ENCODE measurements at places on chromosomes 13 and 19.

DNA sequence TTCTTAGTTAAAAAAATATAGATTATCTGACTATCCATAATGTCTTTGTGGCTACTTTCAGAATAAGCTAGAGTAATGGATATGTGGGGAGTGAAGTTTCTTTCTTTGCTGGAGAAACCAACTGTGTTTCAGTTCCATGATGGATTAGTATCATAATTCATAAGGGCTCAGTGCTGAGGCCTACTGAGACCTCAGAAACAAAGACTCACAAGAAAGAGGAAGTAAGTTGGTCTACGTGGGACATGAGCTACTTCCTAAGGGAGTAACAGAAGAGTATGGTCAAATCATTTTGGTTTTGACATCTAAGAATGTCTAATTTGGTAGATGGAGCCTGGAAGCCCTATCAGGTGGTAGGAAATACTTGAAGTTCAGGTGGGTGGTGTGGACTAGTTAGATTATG lies 99.0 kb upstream of the HTR2A start:
- no peaks in the 10 kb centered on the region for H3K4me1 ChIP-seq
- no peak overlapping the region for H3K27ac ChIP-seq
- H3K4me3 ChIP-seq = no peak overlapping the region

- peaks cover 66% of the 10 kb centered on the region for H3K36me3 ChIP-seq
- DNase-seq = no peak
- no peak overlapping the region for H3K27ac ChIP-seq
- peaks cover 29% of the 10 kb centered on the region for H3K4me1 ChIP-seq
- no peak overlapping the region for H3K4me3 ChIP-seq
- no peaks in the 10 kb centered on the region for H3K27me3 ChIP-seq
Observed at GRCh38 chr13:99506634-99507033, 5.4 kb downstream of the TM9SF2 start.

GRCh38 chr19:55459551-55459949 lies 1.9 kb downstream of the ISOC2 start:
- peaks cover 45% of the 10 kb centered on the region for H3K4me1 ChIP-seq
- no peak overlapping the region for H3K27ac ChIP-seq
- no peak for DNase-seq
- H3K36me3 ChIP-seq = peaks cover 9% of the 10 kb centered on the region

- H3K27me3 ChIP-seq = peaks cover 16% of the 10 kb centered on the region
- no peak overlapping the region for H3K27ac ChIP-seq
- peaks cover 52% of the 10 kb centered on the region for H3K4me1 ChIP-seq
- peak; percentile 44 for DNase-seq
Observed at GRCh38 chr13:43303033-43303729, 279.8 kb downstream of the DNAJC15 start.

GRCh38 chr19:39676004-39676403 lies 20.3 kb downstream of the LGALS16 start:
- no peak for DNase-seq
- H3K4me3 ChIP-seq = no peak overlapping the region
- H3K27me3 ChIP-seq = peaks cover 43% of the 10 kb centered on the region
- H3K36me3 ChIP-seq = no peaks in the 10 kb centered on the region
- H3K4me1 ChIP-seq = peaks cover 5% of the 10 kb centered on the region
- no peak overlapping the region for H3K27ac ChIP-seq

GRCh38 chr19:55656988-55657747 lies 2.3 kb downstream of the U2AF2 start:
- DNase-seq = no peak
- peaks cover 43% of the 10 kb centered on the region for H3K4me1 ChIP-seq
- peak overlapping the region; percentile 97 for H3K4me3 ChIP-seq
- H3K36me3 ChIP-seq = peaks cover 24% of the 10 kb centered on the region
- peak overlapping the region; percentile 81 for H3K27ac ChIP-seq

GRCh38 chr13:113049521-113049941 lies 56.1 kb upstream of the F7 start:
- peaks cover 17% of the 10 kb centered on the region for H3K36me3 ChIP-seq
- peaks cover 76% of the 10 kb centered on the region for H3K27me3 ChIP-seq
- no peak overlapping the region for H3K27ac ChIP-seq
- H3K4me3 ChIP-seq = no peak overlapping the region
- peaks cover 51% of the 10 kb centered on the region for H3K4me1 ChIP-seq

DNA sequence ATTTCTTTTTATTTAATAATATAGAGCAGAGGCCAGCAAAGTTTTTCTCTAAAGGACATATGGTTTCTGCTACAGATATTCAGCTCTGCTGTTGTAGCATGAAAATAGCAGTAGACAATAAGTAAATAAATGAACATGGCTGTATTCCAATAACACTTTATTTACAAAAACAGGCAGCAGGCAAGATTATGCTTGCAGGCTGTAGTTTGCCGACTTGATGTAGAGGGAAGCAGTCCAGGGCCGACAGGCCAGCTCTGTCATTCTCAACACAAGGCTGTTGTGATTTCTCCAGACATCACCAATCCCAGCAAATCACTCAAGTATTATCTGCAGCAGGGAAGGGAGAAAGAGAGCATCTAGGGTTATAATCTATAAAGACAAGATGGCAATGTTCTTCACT lies 1062.5 kb upstream of the PCDH9 start:
- H3K27me3 ChIP-seq = no peaks in the 10 kb centered on the region
- no peak overlapping the region for H3K27ac ChIP-seq
- H3K4me1 ChIP-seq = no peaks in the 10 kb centered on the region
- H3K36me3 ChIP-seq = no peaks in the 10 kb centered on the region
- no peak overlapping the region for H3K4me3 ChIP-seq
- no peak for DNase-seq

GRCh38 chr19:39360599-39360998 lies 18.4 kb downstream of the SAMD4B start:
- no peaks in the 10 kb centered on the region for H3K27me3 ChIP-seq
- peaks cover 71% of the 10 kb centered on the region for H3K36me3 ChIP-seq
- H3K27ac ChIP-seq = no peak overlapping the region

DNA sequence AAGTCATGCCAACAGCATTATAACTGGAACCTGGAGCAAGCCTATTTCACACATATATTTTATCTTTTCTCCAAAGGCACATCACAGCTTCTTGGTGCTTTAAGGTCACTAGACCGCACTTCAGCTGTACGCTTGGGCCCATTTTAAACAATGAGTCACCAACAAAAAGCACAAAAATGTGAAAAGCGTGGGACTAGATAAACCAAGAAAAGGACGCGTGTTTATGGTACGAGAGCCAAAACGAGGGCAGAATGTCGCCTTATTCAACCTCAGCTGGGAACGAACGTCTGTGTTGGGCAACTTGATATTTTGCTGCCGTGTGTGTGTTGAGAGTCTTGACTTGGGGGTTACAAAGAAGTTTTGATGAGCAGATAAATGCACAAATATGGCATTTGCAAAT lies 9.2 kb upstream of the EHD2 start:
- H3K27me3 ChIP-seq = peaks cover 23% of the 10 kb centered on the region
- H3K36me3 ChIP-seq = peaks cover 28% of the 10 kb centered on the region
- DNase-seq = no peak
- H3K4me3 ChIP-seq = no peak overlapping the region
- H3K27ac ChIP-seq = no peak overlapping the region

DNA sequence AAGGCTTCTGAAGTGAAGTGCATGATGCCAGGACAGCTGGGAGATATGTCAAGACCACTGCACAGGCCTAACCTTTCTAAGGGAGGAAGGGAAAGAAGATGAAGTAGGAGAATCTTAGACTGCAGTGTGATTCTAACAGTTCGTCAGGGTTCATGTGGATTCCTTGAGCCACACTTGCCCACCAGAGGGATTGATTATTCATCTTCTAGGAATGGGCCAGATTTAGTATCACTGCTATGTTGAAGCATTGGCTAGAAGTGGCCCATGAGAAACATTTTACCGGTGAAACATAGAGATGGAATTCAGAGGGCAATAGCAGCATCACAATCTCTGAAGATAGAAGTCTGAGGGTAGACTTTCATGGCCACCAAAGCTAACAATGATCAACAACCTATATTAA lies 550.8 kb upstream of the SLITRK1 start:
- no peaks in the 10 kb centered on the region for H3K4me1 ChIP-seq
- no peak overlapping the region for H3K4me3 ChIP-seq
- H3K27ac ChIP-seq = no peak overlapping the region
- DNase-seq = no peak
- H3K36me3 ChIP-seq = no peaks in the 10 kb centered on the region

DNA sequence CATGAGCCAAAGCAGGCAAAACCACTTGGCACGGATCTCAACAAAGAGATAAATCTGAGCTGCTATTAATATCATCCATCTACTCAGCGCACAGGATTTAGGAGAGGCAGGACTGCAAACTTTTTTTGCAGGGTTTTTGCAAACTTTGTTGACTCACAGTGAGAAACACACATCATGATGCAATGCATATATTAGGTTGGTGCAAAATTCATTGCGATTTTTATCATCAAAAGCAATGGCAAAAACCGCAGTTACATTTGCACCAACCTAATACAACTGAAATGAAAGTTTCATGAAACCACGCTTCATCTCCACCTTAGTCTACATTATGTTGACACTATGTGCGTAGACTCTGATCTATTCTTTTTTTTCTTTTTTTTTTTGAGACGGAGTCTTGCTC lies 4.5 kb upstream of the NOVA2 start:
- H3K27ac ChIP-seq = no peak overlapping the region
- H3K4me3 ChIP-seq = no peak overlapping the region
- peaks cover 62% of the 10 kb centered on the region for H3K27me3 ChIP-seq
- DNase-seq = no peak

DNA sequence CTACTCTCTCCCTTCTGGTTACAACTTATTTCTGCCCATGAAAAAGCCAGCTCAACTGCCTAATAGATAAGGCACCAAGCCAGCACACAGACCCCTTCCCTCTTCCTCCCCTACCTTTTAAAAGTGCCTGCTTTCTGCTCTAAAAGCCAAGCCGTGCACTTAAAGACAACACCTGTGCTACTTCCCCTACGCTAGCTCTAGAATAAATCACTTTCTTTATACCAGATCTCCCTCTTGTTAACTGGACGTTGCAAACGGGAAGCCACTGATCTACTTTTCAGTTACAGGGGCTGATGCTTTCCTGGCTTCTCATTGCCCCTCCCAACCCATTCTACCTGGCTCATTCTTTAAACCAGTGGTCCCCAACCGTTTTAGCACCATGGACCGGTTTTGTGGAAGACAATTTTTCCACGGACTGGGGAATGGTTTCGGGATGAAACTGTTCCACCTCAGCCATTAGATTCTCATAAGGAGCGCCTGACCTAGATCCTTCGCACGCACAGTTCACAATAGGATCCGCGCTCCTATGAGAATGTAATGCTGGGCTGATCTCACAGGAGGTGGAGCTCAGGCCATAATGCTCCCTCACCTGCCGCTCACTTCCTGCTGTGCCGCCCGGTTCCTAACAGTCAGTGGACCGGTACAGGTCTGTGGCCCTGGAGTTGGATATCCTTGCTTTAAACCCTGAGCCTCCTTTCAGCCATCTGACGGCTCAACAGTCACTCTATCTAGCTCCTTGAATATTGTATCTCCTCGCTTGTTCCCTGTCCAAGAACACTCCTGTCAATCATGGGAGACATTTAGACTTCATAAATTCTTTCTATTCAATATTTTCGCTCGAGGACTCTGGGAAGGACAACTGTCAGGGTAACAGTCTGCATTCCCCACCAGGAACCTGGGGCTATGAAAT lies 841 bp upstream of the ZNF223 start:
- H3K4me1 ChIP-seq = peaks cover 23% of the 10 kb centered on the region
- H3K36me3 ChIP-seq = peaks cover 40% of the 10 kb centered on the region
- H3K27ac ChIP-seq = no peak overlapping the region
- H3K4me3 ChIP-seq = peak overlapping the region; percentile 99

GRCh38 chr19:47540748-47541147 lies 25.9 kb upstream of the NAPA start:
- H3K4me3 ChIP-seq = no peak overlapping the region
- H3K4me1 ChIP-seq = peaks cover 11% of the 10 kb centered on the region
- H3K27me3 ChIP-seq = peaks cover 12% of the 10 kb centered on the region
- no peaks in the 10 kb centered on the region for H3K36me3 ChIP-seq
- H3K27ac ChIP-seq = no peak overlapping the region

- no peak overlapping the region for H3K27ac ChIP-seq
- H3K4me1 ChIP-seq = peaks cover 37% of the 10 kb centered on the region
- peaks cover 20% of the 10 kb centered on the region for H3K27me3 ChIP-seq
- H3K36me3 ChIP-seq = no peaks in the 10 kb centered on the region
Observed at GRCh38 chr19:29771708-29772414, 39.9 kb upstream of the CCNE1 start.

- H3K27me3 ChIP-seq = peaks cover 27% of the 10 kb centered on the region
- H3K27ac ChIP-seq = no peak overlapping the region
- DNase-seq = no peak
- H3K4me1 ChIP-seq = no peaks in the 10 kb centered on the region
Observed at GRCh38 chr19:41457241-41457640, 14.3 kb downstream of the ERICH4 start.

DNA sequence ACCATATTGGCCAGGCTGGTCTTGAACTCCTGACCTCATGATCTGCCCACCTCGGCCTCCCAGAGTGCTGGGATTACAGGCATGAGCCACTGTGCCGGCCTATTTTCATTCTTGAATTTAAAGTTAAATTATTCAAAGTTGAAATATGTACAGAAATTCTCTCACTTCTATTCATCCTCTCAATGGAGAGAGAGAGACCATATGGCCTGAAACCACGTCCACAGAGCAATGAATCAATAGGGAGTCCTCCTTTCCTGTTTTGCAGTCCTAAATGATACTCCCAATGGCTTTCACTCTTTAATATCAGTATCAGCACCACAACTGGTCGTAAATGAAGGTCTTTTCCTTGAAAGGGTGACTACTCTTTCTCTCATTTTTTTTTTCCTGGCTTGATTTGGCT lies 30.5 kb upstream of the KCTD4 start:
- H3K4me1 ChIP-seq = peaks cover 8% of the 10 kb centered on the region
- H3K27me3 ChIP-seq = no peaks in the 10 kb centered on the region
- H3K4me3 ChIP-seq = no peak overlapping the region
- peak overlapping the region; percentile 89 for H3K27ac ChIP-seq

DNA sequence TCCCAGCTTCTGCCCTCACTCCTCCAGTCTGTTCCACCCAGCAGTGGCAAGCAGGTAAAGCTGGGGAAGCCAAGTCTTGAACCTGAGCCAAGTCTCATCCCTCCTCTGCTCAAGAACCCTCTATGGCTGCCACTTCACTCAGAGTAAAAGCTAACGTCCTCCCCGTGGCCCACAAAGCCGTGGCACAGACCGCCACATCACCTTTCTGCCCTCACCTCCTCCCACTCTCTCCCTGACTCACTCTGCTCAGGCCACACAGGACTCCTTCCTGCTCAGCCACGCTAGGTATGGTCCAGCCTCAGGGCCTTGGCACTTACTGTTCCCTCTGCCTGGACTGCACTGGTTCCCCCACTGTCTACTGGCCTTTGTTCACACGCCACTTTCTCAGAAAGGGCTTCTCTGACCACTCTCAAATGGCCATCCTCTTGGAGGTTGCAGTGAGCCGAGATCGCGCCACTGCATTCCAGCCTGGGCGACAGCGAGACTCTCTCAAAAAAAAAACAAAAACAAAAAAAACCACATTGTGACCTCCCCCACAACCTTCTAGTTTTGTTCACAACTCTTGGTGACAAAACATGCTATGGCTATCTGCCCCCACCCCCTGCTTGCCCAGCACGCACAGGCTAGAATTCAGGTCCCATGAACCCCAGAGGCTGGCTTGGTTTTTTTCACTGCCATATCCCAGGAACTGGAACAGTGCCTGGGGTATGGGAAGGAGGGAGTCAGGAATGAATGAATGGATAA lies 15.8 kb downstream of the NDUFB7 start:
- H3K27ac ChIP-seq = peak overlapping the region; percentile 68
- no peak for DNase-seq
- peaks cover 3% of the 10 kb centered on the region for H3K27me3 ChIP-seq
- H3K4me1 ChIP-seq = peaks cover 73% of the 10 kb centered on the region
